HL-60 (cell line): ENCODE measurements at places on chromosomes 6 and 20.

GRCh38 chr6:6614096-6614982 lies 25.8 kb downstream of the LY86 start:
- DNase-seq, result no peak

DNA sequence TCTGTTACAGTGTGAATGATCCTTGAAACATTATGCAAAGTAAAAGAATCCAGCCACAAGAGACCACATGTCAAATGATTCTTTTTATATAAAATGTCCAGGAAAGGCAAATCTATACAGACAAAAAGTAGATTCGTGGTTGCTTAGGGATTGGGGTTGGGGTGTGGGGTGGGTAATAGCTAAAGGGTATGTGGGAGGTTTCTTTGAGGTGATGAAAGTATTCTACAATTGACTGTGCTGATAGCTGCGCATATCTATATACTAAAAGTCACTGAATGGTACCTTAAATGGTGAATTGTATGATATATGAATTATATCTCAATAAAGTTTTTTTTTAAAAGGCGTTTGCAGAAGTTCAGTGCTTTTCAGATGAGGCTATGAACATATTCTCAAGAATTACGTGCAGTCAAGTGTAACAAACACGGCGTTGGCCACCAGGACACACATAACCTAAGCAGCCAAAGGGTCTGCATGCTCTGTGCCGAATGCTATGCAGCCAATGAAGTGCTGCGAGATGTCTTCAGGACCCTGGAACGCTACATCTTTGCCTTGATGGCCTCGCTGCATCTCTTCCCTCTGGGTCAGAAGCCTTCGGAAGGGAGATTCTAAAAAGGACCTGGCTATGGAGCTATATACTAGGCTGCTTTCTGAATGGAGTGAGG lies 96.9 kb downstream of the SCML4 start:
- DNase-seq, result no peak

DNA sequence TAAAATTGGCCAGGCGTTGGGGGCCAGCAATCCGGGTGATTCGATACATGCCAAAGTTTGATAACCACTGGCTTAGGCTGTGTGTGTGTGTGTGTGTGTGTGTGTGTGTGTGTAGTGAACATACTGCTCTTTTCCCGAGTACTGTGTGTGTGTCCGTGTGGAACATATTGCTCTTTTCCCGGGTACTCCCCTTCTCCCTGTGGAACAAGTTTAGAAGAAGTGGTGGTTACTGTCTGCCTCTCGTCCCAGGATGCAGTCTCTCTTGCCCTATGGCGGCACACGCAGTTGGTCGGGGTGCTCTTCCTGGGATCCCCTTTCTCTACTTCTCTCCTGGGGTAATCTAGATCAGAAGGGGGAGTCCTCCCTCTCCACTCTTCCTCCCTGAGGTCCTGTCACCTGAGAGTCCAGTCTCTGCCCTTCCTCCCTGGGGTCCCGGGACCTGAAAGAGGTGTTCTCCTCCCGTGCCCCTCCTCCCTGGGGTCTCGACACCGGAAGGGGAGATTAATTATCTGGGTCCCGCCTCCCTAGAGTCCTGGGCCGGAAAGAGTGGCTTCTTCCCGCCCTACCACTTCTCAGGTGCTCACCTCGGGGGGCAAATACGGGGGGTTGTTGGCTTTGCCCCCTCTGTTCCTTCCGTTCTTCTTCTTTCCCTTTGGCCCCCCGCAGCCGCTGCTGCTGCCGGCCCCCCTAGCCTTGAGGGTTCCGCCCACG lies 516 bp downstream of the GTPBP2 start:
- peak; percentile 56 for DNase-seq

DNA sequence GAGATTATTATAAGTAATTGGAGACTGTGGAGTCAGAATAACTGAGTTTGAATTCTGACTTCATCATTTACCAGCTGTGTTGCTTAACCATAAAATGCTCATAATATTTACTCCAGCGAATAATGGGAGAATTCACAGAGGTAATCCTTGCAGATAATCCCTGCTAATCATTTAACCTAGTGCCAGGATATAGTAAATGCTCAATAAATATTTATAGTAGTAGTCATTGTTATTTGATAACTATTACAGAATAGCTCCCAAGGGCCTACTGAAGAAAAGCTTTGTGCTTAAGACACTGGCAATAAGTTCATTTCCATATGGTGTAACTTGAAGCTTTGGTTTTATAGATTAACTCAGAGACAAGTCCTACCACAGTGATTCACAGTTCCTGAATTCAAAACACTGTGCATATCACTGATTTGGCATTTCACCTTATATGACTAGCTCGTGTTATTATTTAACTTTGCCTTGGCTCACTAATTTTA lies 208.8 kb upstream of the PLCB4 start:
- no peak for DNase-seq

- no peak for DNase-seq
These were observed 65.1 kb upstream of the STX16 start for GRCh38 chr20:58585753-58586540.

DNA sequence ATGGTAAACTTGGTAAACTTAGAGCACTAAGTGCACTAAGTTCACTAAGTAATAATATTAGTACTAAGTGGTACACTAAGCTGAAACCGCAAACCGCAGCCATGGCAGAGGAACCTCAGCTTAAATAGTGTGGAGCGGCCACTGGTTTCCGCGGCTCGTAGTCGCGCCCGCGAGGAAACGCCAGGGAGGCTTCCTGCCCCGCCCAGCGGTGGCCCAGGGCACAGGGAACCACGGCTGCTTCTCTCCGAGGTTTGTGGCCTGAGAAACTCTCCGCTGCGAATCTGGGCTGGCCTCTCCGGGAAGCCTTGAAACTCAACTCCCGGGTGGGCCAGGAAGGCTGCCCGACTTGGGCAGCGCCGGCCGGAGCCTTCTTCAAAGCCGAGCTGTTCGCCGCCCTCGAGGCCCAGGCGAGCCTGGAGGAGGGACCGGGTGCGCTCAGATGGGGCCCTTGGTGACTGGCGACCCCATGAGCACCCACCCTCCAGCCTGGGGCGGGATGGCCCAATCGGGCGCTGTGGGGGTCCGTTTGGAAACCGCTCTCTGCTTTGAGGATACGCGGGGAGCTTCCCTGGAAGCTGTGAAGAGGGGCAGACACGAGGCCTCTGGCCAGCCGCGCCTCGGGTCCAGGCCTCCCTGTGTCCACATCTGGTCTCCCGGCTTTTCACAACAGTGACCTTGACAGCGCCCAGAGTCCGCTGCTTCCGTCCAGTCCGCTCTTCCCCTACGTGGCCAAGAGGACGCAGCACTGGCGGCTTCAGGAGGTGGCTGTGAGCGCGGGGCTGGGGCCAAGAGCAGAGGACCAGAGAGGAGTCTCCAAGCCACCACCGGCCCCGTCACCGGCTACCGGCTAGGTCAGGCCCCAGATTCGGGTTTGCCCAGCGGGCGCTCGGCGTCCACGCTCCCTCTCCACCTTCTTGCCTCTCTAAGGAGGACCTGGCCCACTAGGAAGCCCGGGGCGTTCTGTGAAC lies 25.4 kb upstream of the HLA-E start:
- DNase-seq, result peak; percentile 47

DNA sequence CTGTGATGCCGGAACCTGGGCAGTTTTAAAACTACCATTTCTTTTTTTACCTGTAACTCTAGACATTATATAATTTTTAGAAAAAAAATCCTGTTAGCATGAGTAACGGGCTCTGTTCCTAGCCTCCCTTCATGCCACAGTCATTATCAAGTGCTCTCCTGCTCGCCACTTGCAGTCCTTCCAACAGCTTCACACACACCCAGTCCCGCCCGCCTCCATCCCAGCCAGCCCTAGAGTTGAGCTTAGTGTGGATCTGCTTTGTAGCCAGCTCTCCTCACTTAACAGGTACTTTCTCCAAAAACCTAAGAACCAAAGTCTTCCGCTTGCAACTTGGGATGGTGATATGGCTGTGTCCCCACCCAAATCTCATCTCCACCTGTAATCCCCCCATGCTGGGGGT lies 51.5 kb downstream of the EZR start:
- no peak for DNase-seq

- DNase-seq, result no peak
These were observed 81.7 kb downstream of the FAM217A start for GRCh38 chr6:3997177-3997770.

DNA sequence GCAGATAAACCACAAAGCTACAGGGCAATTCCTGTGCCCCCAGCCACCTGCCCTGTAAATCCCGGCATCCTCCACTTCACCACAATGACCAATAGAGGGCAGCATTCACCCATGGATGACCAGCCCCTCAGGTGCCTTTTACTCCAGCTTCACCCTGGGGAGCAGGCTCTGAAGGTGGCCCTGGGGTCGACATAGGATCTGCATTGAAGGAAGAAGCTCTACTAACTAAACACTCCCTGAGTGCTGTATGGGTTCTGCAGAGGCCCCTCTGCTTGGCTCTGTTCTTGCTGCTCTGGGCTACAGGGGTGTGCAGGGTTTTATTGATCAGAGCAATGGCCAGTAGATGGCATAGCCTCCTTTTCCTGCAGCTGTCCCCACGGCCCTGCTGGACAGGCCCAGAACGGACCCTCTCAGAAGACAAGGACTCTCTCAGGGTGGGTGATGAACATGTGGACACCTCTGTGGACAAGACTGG lies 20.3 kb downstream of the CST4 start:
- peak; percentile 54 for DNase-seq

DNA sequence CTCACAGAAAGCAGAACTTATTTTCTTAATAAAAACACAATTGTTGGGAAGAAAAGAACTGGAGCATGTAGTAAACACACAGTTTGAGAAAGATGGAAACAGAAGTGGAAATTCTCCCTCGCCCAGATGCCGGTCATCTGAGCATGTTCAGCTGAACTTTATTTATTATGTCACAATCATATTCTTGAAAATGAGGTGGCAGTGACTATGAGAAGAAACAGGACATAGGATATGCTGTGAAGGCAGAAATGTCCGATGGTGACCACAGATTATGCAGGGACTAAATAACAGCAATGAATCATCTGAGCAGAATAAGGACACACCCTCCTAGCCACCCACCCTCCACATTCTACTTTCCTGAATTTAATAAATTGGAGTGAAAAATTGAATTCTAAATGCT lies 425.3 kb upstream of the NOX3 start:
- DNase-seq, result no peak

DNA sequence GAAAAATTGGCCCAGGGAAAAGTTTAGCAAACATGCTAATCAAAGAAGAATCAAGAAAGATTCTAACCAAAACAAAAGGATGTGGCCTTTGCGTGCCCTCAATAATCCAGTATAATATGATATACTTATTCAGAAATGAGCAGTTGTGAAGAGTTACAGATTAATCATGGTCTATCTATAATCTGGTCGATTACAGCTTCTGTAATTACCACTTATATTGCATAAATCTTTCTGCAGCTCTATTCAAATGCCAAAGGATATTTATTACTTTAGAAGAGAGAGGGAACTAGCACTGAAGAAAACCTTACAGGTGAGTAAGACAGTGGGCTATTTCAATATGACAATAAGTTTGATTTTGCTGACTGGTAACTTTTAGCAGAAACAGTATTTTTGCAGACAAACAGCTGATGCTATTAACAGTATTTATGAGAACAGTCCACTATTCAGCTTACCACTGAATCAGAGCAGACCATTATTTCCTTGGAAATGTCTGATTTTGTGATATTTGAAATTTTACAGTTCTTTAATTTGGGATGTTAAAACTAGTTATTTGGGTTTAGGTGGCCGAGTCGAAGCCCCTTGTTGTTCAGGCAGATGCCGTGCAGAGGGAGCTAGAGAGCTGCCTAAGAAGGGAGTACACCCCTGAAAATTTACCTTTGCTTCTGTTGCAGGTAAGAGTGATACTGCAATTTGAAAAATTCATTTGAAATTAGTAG lies 92.2 kb downstream of the CEP57L1 start:
- peak; percentile 47 for DNase-seq

DNA sequence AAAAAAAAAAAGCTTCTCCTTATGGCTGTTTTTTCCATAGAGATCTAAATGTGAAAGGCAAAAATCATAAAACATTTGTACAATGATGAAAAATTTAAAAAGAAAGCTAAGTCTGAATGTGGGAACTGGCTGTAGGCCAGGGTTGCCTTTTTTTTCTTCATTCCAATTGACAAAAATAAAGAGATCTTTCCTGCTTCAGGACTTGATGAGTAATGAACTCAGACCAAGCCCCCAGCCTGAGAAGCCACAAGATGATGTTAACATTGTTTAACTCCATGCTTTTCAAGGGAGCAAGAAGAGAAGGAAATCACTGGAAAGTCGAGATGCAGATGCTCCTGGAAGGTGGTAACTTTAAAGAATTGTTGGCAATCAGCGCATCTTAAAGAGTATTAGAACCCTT lies 41.4 kb downstream of the TRMT6 start:
- DNase-seq, result no peak

- no peak for DNase-seq
These were observed 30.9 kb downstream of the PYGB start for GRCh38 chr20:25278636-25279361.

DNA sequence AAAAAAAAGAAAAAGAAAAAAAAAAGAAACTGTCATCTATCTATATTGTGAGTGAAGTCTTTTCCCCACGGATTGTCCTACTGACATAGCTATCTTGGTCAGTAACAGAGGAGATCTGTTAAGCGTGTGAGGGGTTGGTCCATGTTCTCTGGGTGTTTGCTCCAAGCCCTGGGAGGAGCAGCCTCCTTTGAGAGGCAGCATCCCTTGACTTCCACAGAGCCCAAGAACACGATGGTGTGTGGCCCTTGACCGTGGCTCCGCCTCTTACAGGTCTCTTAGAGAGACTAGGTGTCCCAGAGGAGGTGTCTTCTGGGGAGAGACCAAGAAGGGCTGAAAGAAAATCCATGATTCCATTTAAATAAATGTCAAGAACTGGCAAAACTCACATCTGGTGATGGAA lies 60.1 kb upstream of the GTSF1L start:
- no peak for DNase-seq

DNA sequence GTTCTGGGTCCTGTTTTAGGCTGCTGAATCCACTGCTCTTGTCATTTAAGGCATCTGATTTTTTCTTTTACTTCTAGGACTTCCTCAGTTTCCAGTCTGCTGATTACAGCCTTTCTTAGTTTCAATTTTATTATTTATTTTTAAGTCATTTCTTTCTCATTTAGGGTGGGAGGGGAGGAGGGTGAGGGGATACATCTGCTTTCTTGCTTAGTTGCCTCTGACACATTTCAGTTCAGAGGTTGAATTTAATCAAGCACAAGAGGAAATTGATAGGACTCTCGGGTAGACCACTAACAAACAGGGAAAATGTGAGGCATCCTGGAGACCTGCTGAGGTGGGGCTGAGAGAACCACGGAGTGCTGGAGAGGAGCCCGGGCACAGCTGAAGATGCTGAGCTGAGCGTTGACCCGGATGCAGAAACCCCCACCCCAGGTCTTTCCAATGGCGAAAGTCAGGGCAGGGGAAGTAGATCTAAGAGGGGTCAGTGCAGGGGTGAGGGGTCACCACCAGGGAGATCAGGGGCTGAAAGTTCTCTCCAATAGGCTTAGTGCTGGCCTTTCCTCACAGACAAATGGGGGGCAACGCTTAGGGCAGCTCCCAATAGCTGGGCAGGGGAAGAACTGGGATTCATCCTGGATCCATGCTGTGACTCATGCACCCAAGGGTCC lies 7.6 kb upstream of the TREML2 start:
- DNase-seq, result no peak

DNA sequence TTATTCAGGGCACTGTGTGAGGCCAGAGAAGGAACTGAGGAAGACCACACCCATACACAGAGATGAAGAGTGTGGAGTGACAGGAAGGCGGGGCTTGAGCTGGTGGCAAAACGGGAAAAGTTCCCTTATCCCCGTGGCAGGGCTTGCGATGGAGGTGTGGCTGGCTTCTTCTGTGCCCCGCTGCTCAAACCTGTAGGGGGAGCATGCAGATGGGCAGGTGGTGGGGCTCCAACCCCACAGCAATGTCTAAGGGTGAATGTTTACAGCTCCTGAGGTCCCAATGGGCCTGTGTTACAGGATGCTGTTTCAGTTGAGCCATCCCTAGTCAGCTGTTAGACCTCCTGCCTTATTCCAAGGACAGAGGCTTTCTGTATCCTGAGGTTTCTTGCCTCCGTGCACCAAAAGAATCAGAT lies 105.9 kb downstream of the LY86 start:
- peak; percentile 68 for DNase-seq
